Neural cell (in vitro differentiated cells): ENCODE measurements at places on chromosomes 6 and 20. TPM values are rescaled to one million over a fixed set of nuclear protein-coding genes. Genes with fewer than 3 reads are reported as not detected.

The PRSS16 gene
- polyA plus RNA-seq, result not detected in 2 replicates

The GPR63 gene
- polyA plus RNA-seq, result 1.2 and 1.6 TPM in 2 replicates

The MICA gene
- 0.32 and 0.87 TPM in 2 replicates for polyA plus RNA-seq

The LY6G6D gene
- polyA plus RNA-seq, result not detected in 2 replicates

The CST4 gene
- not detected in 2 replicates for polyA plus RNA-seq

The PBOV1 gene
- not detected in 2 replicates for polyA plus RNA-seq

The RAET1G gene
- not detected in 2 replicates for polyA plus RNA-seq

The COL11A2 gene
- polyA plus RNA-seq, result 9.8 and 20.2 TPM in 2 replicates
